ENCODE measurements at places on chromosomes 6 and 20.

- no peak for DNase-seq
Measured at GRCh38 chr6:168692193-168692914, 251.4 kb downstream of the SMOC2 start.

DNA sequence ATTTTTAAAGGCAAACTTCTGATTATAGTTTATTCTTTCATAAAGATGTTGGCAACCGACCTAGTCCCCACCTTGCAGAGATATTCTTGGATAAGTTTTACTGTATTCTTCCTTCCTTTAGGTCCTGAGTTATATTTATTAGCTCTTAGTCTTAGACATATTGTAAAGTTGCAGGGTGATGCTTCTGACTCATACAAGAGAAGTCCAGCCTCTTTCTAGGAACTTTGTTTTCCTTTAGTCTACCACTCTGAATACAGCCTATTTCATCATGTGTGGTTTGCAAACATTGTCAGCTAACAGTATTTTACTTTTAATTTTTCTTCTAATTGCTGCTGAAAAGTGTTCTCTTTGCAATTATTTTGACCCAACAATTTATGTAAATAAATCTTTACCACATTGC, 686.7 kb downstream of the COL12A1 start:
- DNase-seq, result peak; percentile 60

DNA sequence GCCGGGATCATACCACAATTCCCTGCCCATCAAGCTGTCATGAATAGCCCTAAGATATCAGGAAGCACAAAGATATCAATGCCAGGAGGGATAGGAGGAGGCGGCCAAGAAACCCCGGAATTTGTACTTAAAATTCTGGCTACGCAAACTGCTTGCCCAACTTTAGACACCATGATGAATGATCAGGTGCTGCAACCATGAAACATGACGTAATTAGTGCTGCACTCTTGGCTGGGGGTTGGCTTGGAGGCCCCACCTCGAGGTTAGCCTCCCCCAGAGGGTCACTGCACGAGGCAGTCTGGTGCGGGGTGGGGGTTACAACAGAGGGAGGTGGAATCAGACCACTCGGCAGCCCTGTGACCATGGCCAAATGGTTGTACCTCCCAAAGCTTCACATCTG, 8.9 kb downstream of the SIRPA start:
- no peak for DNase-seq

GRCh38 chr6:167298127-167298526, 7.0 kb downstream of the UNC93A start:
- DNase-seq, result no peak

- DNase-seq, result no peak
Measured at GRCh38 chr6:30726506-30727413, 6.6 kb downstream of the TUBB start.

DNA sequence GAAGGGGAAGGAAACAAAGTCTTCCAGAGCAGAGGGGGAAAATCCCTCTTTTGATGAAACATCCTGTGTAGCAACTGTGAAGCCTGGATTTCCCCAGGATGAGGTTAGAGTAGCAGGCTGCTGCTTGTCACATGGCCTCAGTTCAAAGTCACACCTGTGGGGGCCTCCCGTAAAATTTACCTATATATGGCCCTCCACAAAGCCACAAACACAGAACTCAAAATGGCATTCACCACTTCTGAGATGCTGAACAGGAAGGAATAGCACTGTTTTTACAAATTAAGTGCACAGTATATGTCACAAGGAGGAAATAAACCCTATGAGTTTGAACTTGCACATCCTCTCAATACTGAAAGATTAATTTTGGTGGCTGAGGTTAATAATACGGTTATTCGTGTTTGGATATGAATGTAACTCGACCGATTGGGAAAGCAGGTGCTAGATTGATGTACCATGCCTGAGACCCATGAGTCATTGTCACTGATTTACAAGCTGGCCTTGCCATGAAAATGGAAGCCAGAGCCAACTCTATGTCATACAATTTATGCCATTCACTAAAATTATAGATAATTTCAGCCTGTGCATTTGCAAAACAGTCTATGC, 70.6 kb downstream of the SGK1 start:
- no peak for DNase-seq

DNA sequence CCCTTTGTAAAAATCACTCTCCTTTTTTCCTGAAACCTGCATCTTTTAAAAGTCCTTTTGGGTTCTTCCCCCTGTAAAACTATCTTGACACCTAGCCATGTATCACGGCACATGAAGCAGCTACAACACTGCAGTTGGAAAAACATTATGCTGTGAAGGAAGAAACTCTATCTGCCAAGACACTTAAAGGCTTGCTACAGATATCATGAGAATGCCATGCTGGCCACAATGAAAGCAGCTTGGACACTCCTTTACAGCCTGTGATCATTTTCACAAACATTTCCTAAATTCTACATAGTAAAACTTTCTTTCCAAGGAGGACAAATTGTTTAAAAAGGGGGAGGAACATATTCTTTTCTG, 31.8 kb downstream of the CNKSR3 start:
- DNase-seq, result peak; percentile 41

GRCh38 chr6:164579035-164579434, 730.4 kb downstream of the C6orf118 start:
- DNase-seq, result no peak

GRCh38 chr6:53921639-53922038, 126.8 kb downstream of the LRRC1 start:
- DNase-seq, result no peak

DNA sequence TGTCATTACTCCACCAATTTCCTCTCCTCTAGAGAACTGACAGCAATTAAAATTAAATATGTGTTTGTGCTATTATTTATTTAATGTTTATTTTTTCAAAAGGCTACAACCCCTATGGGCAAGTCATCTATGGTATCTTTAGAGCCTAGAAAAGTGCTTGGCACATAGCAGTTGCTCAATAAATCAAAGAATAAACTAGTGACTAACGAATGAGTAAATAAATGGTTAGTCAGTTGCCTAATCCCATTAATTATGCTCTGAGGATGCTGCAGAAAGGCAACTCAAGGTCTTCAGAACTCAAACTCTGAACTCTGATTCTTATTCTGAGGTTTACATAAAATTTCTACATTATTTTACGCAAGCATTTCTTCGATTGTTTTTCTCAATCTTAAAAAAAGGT, 193.0 kb upstream of the TSHZ2 start:
- no peak for DNase-seq
